ENCODE measurements at places on chromosomes 6 and 20.

DNA sequence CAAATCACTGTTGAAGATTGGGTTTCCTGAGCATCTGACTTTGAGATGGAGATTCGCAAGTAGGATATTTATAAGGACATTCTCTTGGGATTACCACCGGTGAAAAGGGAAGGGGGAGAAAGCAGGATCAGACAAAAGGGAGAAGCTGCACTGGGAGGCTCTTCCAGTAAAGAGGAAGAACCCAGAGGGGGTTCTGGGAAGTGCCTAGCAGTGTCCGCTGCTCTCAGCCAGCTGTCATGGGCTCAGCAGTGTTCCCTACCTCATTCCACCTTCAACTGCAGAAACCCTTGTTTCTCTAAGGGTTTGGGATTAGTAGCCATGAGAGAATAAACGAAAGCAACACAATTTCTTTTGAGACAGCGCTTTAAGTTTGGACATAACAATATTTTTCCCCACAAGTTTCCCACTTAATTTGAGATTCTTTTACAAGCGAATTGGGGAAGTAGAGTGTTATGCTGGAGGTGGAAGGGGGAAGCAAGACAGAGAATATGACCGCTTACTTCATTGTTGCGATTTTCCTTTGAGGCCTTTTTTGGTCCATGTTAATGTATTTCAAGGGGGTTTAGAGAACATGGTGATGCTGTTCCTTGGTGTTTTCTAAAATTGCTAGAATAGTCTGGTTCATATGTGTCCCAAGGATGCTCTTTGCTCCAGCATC, 154.5 kb upstream of the SCGN start:
- no peak for DNase-seq

- DNase-seq, result no peak
These were observed 136.2 kb downstream of the GMPR start for GRCh38 chr6:16374461-16375200.

GRCh38 chr20:36467076-36467999, 74.0 kb upstream of the MYL9 start:
- DNase-seq, result no peak

GRCh38 chr6:45554591-45554990, 176.9 kb upstream of the SUPT3H start:
- no peak for DNase-seq

DNA sequence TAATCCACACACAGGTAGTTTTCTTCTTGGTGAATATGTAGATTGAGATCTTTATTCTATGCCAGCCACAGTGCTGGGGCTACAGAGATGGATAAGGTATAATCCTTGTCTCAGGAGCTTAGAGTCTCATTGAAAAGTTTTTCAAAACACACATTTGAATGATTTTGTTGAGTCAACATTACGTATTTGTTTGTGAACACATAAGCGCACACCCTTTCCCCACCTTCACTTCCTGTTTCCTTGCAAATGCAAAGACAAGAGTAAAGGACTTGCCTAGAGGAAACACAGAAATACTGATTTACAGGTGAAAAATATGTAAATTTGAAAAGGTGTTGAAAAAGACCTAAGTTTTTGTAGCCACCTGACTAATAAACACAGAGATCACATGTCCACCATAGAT, 27.8 kb downstream of the VAPB start:
- DNase-seq, result no peak

DNA sequence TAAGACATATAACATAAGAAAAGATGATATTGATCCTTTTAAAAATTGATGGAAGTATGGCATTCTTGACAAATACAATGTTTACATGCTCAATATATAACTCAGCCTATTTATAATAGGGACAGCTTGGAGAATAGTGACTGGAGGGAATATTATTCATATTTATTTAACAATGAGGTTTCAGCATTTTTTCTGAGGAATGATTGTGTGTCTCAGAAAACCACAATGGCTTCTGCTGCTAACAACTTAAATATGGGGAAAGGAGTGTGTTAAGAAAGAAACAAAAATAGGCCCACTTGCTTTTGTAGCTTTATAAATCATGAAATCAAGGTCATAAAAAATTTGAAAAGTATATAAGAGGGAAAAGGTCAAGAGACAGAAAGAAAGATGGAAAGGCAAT, 163.2 kb upstream of the TBX18 start:
- no peak for DNase-seq

- DNase-seq, result no peak
These were observed 27.3 kb upstream of the SPDEF start for GRCh38 chr6:34583461-34583860.

- no peak for DNase-seq
These were observed 22.8 kb downstream of the CST5 start for GRCh38 chr20:23856736-23857135.

GRCh38 chr20:22866812-22867341, 168.2 kb upstream of the SSTR4 start:
- no peak for DNase-seq

- DNase-seq, result no peak
These were observed 164.0 kb downstream of the FOXC1 start for GRCh38 chr6:1773700-1774099.

- no peak for DNase-seq
These were observed 27.2 kb downstream of the BRPF3 start for GRCh38 chr6:36223706-36224105.

DNA sequence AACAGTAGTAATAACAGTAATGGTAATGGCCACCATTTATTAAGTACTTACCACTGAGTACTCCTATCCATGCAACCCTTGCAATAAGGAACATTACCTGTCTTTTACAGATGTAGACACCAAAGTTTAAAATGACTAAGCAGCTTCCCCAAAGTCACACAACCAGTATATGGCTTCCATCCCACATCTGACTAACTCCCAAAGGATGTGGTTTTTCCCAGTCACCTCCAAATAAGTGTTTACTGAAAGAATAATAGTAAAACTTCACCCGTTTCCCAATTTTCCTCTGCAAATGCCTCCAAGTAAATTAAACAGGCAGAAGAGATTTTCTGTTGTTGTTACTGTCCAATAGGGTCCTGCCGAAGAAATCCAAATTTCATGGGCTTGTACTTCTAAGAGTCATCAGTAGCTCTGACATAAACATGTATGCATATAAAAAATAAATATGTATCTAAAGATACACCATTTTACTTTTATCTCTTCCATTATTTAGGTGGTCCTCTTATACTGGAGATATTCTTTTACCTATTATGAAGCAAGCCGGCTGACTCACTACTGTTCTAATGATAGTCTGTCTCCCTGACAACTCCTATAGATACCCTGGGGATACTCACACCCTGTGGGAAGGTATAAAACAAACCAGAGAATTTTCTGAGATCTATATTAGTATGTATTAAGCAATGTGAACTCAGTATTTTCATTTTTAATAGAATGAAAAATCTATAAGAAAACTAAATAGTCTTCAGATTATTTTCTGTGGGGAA, 77.9 kb upstream of the ID4 start:
- DNase-seq, result no peak

DNA sequence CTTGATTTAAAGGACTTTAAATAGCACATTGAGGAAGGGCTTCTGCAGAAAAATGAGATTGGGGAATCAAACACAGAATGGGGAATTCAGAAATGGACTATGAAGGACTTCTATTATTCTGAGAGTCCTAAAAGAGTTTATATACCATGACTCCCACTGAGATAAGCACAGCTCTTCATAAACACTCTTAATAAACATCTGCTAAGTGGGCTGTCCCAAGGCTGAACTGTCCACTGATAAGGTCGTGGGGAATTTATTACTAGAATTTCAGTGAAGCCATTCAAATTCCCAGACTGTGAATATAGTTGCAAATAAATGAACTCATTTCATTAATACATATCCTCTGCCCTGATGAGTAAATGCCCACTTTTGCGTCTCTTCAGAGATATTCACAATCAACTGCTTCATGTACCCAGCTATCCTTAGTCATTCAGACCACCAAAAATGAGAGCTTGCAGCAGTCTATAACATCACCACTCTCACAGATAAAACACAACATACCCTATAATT, 468.2 kb upstream of the RUNX2 start:
- no peak for DNase-seq

- no peak for DNase-seq
These were observed 58.1 kb upstream of the AFDN start for GRCh38 chr6:167768471-167769215.

DNA sequence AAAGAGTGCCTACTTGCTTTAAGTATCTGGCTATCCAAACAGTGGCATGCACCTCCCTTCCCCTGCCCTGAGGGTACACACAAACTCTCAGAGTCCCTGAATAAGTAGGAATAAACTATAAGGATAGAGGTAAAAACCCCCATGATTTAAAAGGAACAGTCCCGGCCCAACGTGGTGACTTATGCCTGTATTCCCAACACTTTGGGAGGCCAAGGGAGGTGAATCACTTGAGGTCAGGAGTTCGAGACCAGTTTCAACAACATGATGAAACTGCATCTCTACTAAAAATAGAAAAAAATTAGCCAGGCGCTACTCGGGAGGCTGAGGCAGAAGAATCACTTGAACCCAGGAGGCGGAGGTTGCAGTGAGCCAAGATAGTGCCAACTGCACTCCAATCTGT, 22.2 kb downstream of the SAMHD1 start:
- DNase-seq, result no peak

- peak; percentile 86 for DNase-seq
These were observed at the start of gene VARS1 for GRCh38 chr6:31795616-31796298. TSS of gene VARS1 (minus strand) at chr6:31795752. CDS start at chr6:31795217, 535 bp downstream.

GRCh38 chr6:20687494-20687893, 153.2 kb downstream of the CDKAL1 start:
- DNase-seq, result no peak

GRCh38 chr6:144075875-144076274, 19.5 kb downstream of the SF3B5 start:
- no peak for DNase-seq

DNA sequence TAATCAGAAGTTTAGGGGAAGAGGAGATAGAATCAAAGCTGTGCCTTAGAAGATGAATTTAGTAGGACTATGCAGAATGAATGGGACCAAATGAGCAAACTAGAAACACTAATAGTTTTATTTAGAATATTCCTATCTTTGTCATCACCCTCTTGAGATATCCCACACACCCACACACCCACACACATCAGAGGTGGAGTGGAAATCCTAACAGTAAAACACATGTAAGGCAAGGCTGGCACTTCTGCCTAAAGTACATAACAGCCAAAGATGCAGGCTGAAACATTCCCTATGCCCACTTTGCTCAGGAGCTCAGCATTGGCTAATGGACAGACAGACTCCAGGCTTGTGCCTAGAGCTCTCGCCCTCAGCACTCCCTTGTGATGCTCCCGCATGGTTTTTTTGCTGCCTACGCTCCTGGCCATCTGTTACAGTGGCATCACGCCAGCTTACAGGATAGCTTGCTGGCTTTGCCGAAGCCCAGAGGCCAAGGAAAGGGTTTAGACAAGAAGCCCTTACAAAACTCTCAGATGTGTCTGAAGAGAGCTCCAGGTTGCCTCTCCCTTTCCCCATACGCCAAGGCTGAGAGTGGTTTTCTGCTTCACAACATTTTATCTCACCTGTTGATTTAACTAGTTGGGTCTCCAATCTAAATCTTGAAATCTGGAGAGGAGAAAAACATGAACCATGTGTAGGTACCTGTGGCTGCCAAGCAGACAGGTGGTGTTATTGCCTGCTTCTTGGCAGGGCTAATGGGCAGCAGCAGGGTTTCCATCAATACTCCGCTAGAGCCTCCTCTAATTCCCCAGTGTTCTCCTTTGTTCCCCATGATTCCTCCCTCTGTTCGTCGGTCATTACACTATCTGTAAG, 282.6 kb upstream of the ID4 start:
- DNase-seq, result no peak

DNA sequence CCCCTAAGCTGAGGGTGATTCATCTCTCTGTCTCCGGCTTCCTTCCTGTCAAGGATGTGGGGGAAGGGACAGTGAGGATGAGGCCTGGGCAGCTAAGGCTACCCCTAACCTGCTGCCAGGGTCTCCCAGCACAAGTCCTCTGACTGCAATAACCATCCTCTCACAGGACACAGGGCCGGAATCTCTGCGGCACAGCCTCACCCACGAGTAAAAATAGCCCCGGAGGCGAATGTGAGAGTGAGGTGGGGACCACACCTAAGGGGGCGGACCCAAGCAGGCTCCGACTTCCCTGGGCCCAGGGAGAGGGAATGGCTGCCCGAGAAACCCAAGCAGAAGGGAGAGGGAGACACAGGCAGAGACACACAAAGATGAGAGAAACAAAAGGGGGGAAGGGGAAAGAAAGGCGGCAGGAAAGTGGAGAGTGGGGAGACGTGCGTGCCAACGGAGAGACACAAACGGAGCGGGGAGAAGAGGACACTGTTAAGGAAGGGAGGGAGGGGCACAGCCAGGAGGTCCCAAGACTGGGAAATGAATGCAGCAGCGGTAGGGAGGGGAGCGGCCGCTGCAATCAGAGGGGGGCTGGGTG, 1.4 kb downstream of the CLIC1 start:
- no peak for DNase-seq

DNA sequence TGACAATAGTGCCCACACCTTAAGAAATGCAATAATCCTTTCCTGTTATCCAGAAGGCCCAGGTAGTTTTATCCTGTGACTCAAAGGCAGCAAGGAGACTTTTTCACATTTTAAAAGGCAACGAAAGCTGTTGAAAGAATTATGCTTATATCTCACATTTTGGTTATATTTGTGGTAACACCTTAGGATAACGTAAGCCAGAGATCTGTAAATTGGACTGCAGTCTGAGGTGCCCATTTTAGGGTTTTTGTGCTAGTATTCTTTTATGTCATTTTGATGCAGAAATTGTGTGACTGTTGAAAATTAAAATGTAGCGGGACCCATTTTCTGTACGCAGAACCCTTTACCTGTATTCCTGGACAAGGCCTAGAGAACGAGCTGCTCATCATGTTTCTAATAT, 24.3 kb upstream of the MTHFD1L start:
- no peak for DNase-seq

Data from hippocampal formation (tissue), 2 donors.